ENCODE measurements at places on chromosomes 3 and 15.
A peak's percentile ranks its signal among the peaks of the same experiment; 100 is the strongest.

DNA sequence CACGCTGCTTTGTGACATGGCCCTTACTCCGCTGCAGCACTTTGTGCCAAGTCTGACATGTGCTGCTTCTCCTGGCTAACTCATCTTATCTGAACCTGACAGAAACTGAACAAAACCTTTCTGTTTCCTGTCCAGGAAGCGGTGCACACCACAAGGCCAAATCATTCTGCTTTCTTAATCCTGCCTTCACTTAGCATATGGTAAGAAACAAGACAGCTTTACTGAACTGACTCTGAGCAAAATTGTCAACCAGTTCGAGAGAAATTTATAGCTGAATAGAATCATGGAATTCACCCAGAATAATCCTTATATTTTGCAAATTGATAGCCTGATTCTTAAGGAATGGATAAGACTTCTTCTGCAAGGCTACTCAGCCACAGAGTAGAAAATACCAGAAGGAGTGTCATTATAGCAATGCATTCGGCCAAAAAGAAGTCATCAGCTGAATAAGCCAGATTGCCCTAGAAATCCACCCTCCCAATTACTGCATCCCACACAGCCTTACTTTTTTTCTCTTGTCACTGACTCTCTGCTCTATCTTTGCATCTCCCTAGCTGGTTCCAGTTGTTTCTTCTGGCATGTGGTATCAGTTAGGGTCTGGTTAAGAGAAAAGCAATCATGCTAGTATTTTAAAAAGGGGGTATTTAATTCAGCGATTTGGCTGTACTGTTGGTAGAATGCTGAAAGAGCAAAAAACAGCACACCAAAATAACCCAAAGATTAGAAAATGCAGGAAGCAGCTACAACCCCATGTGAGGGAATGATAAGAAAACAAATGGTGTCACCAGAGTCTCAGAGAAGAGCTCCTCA is 41.6 kb upstream of the STRIT1 start:
- DNase-seq = no peak

- DNase-seq = no peak
These were observed 51.5 kb upstream of the GSK3B start for GRCh38 chr3:120145542-120146285.

DNA sequence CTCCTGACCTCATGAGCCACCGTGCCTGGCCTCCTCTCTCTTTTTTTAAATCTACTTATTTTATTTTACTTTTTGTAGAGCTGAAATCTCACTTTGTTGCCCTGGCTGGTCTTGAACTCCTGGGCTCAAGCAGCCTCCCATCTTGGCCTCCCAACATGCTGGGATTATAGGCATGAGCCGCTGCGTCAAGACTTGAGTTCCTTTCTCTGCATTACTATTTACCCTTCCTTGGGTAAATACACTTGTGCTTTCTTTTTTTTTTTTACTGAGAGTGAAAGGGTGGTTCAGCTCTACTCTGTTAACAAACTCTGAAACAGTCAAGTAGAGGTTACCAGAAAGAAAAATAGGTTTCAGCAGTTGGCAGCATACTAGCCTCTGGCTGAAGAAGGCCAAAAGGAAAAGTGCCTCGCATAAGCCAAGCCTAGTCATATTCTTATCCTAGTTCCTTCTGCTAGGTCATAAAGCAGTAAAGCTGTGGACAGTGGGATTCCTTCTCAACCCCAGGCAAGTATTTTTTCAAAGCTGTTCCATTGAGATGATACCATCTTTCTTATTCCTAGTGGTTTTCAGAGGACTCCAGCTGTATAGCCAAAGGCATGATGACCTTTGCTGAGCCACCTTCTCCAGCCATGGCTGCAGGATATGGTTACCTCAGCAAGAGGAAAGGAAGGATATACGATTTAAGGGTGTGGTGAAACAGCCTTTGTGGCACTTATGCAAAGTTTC is 135.1 kb downstream of the RBPMS2 start:
- DNase-seq = no peak

DNA sequence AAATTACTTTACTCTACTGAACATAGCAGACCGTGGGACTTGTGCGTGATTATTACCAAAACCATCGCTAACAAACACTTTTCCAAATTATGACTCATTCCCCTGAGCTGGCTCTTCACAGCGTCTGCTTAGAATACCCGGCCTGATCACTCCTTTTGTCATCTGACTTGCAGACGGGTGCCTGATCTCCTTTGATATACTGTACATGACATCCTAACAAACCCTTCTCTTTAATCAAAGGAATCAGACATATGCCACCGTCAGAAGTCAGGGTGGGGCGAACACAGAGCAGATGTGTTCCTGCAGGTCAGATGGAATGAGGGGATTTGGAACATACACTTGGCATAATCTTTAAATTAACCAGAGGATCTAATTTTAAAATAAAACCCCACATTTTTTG is 48.5 kb upstream of the SH3GL3 start:
- no peak for DNase-seq

- DNase-seq = no peak
These were observed 41.8 kb downstream of the CHSY1 start for GRCh38 chr15:101210058-101210457.

GRCh38 chr3:124078953-124079911 is 87.3 kb upstream of the ROPN1 start:
- DNase-seq = no peak

GRCh38 chr3:71206305-71207165 is 377.0 kb downstream of the FOXP1 start:
- DNase-seq = no peak

- no peak for DNase-seq
These were observed 9.2 kb upstream of the HHLA2 start for GRCh38 chr3:108287146-108287545.

DNA sequence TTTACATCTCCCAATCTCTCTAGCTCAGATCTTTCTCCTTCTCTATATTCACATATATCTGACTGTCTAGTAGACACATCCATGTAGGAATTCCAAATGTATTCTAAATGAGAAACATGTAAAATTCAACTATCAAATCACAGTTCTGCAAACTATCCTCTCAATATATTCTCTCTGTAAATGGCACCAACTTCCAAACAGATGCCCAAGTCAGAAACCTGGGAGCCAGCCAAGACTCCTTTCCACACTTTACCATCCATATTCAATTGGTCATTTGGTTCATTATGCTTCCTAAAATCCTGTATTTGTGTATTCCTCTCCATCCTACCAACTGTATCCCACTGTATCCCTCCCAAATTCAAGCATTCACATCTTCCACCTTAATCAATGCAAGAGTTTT is 53.0 kb upstream of the INO80 start:
- no peak for DNase-seq

GRCh38 chr3:97579365-97579764 is 185.2 kb upstream of the ARL6 start:
- DNase-seq = no peak

- DNase-seq = no peak
These were observed 27.8 kb downstream of the IL5RA start for GRCh38 chr3:3082234-3082924.

GRCh38 chr15:90665288-90666134 is 51.6 kb upstream of the BLM start:
- DNase-seq = peak; percentile 36

GRCh38 chr3:188842639-188843038 is 329.1 kb upstream of the TPRG1 start:
- no peak for DNase-seq

DNA sequence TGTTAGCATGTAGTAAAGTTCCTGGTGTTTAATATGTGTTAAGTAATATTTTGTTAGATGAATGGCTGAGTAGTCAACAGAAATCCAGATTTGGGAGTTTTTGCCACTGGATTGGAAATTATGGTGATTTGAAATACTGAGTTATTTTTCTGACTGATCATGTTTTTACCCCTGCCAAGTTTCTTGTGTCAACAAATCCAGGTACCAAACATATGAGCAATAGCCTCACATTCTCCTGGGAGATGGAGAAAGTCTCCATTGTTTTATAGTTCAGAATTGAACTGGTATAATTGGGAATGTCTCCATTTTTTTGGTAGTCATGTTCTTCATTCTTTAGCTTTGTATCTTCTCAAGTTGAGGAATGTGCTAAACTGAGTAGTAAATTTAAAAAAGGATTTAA is 767.2 kb upstream of the LMCD1 start:
- DNase-seq = no peak

Data from activated CD8-positive, alpha-beta memory T cell treated with anti-CD3 and anti-CD28 coated beads for 48 hours (primary cell).